ENCODE measurements at places on chromosomes 11 and 22. TPM values are rescaled to one million over a fixed set of nuclear protein-coding genes. Genes with fewer than 3 reads are reported as not detected.
A peak's percentile ranks its signal among the peaks of the same experiment; 100 is the strongest.

GRCh38 chr22:20243537-20244249, 24.4 kb downstream of the RTN4R start:
- peak; percentile 65 for DNase-seq
- no peaks in the 10 kb centered on the region for H3K27me3 ChIP-seq
- no peaks in the 10 kb centered on the region for H3K36me3 ChIP-seq
- peak overlapping the region; percentile 19 for H3K4me3 ChIP-seq
- no peak overlapping the region for H3K27ac ChIP-seq
- no peaks in the 10 kb centered on the region for H3K4me1 ChIP-seq

- H3K4me1 ChIP-seq: peaks cover 9% of the 10 kb centered on the region
- H3K27me3 ChIP-seq: no peaks in the 10 kb centered on the region
- H3K36me3 ChIP-seq: no peaks in the 10 kb centered on the region
- H3K4me3 ChIP-seq: no peak overlapping the region
- no peak for DNase-seq
- H3K27ac ChIP-seq: no peak overlapping the region
Measured at GRCh38 chr11:85823816-85824215, 12.9 kb upstream of the SYTL2 start.

Gene PATE2
- not detected for total RNA-seq

DNA sequence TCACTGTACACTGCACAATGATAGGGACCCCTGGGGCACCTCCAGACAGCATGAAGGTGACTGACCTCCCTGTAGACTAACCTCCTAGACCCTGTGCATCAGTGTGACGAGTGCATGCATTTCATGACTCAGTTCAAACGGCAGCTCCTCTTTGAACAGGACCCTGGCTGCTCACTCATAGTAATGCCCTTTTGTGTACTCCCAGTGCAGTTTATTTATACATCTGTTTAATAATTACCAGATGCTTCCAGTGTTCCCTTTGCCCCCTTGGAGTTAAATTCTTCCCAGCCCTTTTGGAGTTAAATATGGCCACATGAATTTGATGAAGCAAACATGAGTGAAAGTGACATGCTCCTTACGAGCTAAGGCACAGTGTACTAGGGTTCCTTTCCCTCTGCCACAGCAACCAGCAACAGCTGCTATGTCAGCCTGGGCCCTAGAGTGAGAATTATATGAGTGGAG, 72.4 kb downstream of the PANX1 start:
- H3K27me3 ChIP-seq: no peaks in the 10 kb centered on the region
- no peak for DNase-seq
- H3K36me3 ChIP-seq: no peaks in the 10 kb centered on the region
- no peak overlapping the region for H3K4me3 ChIP-seq

GRCh38 chr11:117052196-117053149, 45.8 kb downstream of the SIK3 start:
- H3K36me3 ChIP-seq: no peaks in the 10 kb centered on the region
- H3K27me3 ChIP-seq: no peaks in the 10 kb centered on the region
- no peaks in the 10 kb centered on the region for H3K4me1 ChIP-seq
- H3K4me3 ChIP-seq: no peak overlapping the region

DNA sequence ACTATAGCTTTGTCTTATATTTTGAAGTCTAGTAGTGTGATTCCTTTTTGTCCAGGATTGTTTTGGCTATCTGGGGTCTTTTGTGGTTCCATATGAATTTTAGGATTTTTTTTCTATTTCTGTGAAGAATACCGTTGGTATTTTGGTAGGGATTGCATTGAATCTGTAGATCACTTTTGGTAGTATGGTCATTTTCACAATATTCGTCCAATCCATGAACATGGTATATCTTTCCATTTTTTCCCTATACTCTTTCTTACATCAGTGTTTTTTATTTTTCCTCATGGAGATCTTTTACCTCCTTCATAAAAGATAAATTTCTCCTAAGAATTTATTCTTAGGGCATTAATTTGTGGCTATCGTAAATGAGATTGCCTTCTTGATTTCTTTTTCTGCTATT, 29.1 kb downstream of the MADD start:
- peaks cover 92% of the 10 kb centered on the region for H3K36me3 ChIP-seq
- H3K27me3 ChIP-seq: no peaks in the 10 kb centered on the region
- no peak overlapping the region for H3K4me3 ChIP-seq
- H3K27ac ChIP-seq: no peak overlapping the region

DNA sequence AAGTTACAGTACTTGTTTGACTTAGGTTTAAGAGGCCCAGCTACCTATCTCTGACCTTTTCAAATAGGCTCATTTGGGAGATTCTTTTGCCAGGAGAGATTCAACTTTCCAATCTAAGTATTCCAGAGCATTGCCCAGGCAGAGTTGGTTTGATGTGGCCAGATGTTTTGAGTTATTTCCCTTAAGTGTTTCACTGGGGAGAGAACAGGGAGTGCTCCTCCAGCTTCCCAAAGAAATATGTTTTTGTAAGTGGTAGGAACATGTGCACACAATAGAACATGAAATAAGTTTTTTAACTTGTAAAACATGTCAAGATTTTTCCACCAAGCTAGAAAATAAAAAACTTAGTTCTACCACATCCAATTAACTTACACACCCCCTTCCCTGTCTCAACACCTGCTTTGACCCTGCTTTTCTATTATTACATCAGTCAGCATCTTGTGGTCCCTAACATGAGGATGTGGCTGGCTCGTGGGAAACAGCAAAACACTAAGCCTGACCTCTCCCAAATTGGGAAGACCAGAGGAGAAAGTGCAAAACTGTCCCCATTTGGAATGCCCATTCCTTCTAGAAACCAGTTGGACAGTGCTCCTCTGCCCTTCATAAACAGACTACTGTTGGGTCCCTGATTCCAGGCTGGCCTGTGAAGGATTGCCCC, 70.4 kb upstream of the RASSF10 start:
- no peak for DNase-seq
- peaks cover 39% of the 10 kb centered on the region for H3K36me3 ChIP-seq

Gene ART5
- 1.1 TPM for total RNA-seq

Gene HOATZ
- total RNA-seq: not detected

- no peaks in the 10 kb centered on the region for H3K36me3 ChIP-seq
- H3K27ac ChIP-seq: no peak overlapping the region
- peak overlapping the region; percentile 33 for H3K4me3 ChIP-seq
- H3K27me3 ChIP-seq: no peaks in the 10 kb centered on the region
- DNase-seq: no peak
- H3K4me1 ChIP-seq: no peaks in the 10 kb centered on the region
Measured at GRCh38 chr11:8262552-8263108, 1.0 kb downstream of the LMO1 start.

- no peaks in the 10 kb centered on the region for H3K27me3 ChIP-seq
- H3K4me1 ChIP-seq: peaks cover 53% of the 10 kb centered on the region
- H3K27ac ChIP-seq: peak overlapping the region; percentile 86
- peak; percentile 59 for DNase-seq
- no peaks in the 10 kb centered on the region for H3K36me3 ChIP-seq
- H3K4me3 ChIP-seq: peak overlapping the region; percentile 68
Measured at GRCh38 chr11:76783896-76784813, 999 bp downstream of the TSKU start.

GRCh38 chr22:22123118-22123959, 121.2 kb upstream of the VPREB1 start:
- no peak for DNase-seq
- no peaks in the 10 kb centered on the region for H3K36me3 ChIP-seq
- no peaks in the 10 kb centered on the region for H3K27me3 ChIP-seq
- no peaks in the 10 kb centered on the region for H3K4me1 ChIP-seq

Gene LRRN4CL
- total RNA-seq: 1.5 TPM

GRCh38 chr11:69141742-69142141, 14.0 kb upstream of the SMIM38 start:
- no peak for DNase-seq
- H3K27ac ChIP-seq: no peak overlapping the region
- no peaks in the 10 kb centered on the region for H3K4me1 ChIP-seq
- no peaks in the 10 kb centered on the region for H3K27me3 ChIP-seq
- no peaks in the 10 kb centered on the region for H3K36me3 ChIP-seq
- H3K4me3 ChIP-seq: no peak overlapping the region

Gene PNPLA3
- not detected for total RNA-seq

GRCh38 chr11:102318469-102318868, 1.2 kb downstream of the BIRC3 start:
- no peak for DNase-seq
- no peaks in the 10 kb centered on the region for H3K27me3 ChIP-seq
- H3K4me1 ChIP-seq: peaks cover 30% of the 10 kb centered on the region
- H3K27ac ChIP-seq: peak overlapping the region; percentile 75
- no peak overlapping the region for H3K4me3 ChIP-seq
- no peaks in the 10 kb centered on the region for H3K36me3 ChIP-seq

Gene MADD
- 49.8 TPM for total RNA-seq

- no peaks in the 10 kb centered on the region for H3K36me3 ChIP-seq
- H3K4me3 ChIP-seq: no peak overlapping the region
- no peak overlapping the region for H3K27ac ChIP-seq
- H3K27me3 ChIP-seq: no peaks in the 10 kb centered on the region
- DNase-seq: no peak
Measured at GRCh38 chr11:58926695-58927094, 12.6 kb upstream of the GLYATL1 start.

DNA sequence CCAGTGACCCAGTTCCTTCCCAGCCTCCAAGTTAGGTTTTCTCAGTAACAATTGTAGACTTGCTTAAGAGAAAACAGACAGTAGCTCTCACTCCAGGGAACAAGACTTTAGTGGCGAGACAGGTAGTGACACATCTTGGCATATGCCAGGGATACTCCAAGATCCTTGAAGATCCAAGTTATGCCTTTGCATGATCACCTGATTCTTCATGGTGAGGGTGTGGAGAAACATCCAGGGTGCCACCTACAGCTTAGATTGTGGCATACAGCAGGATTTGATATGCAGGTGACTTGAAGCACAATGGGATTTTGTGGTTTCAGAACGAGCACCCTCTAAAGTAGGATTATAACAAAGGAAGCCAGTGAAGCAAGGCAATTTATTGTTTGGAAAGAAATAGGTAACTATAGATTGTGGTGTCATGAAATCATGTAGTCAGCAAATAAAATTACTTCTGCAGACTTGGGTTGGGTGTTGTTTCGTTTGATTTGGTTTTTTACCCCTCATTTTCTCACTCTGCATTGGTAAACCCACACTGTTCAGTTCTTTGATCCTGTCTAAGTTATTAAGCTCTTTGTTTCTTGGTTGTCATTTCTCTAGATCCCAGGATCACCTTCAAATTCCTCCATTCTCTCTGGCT, 9.2 kb downstream of the POU2AF3 start:
- no peaks in the 10 kb centered on the region for H3K4me1 ChIP-seq
- no peaks in the 10 kb centered on the region for H3K27me3 ChIP-seq
- no peak for DNase-seq

- no peaks in the 10 kb centered on the region for H3K36me3 ChIP-seq
- no peak overlapping the region for H3K4me3 ChIP-seq
- H3K27ac ChIP-seq: peak overlapping the region; percentile 55
- H3K27me3 ChIP-seq: no peaks in the 10 kb centered on the region
- H3K4me1 ChIP-seq: peaks cover 51% of the 10 kb centered on the region
Measured at GRCh38 chr22:37556710-37557109, 3.6 kb upstream of the CDC42EP1 start.

DNA sequence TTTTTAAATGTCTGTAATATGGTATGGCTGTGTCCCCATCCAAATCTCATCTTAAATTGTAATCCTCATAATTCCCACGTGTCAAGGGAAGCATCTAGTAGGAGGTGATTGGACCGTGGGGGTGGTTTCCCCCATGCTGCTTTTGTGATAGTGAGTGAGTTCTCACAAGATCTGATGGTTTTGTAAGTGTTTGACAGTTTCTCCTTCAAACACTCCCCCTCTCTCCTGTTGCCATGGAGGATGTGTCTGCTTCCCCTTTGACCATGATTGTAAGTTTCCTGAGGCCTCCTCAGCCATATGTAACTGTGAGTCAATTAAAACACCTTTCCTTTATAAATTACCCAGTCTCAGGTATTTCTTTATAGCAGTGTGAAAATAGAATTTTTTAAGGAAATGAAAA, 31.1 kb upstream of the CD44 start:
- no peak overlapping the region for H3K4me3 ChIP-seq
- H3K27me3 ChIP-seq: no peaks in the 10 kb centered on the region
- no peaks in the 10 kb centered on the region for H3K4me1 ChIP-seq
- H3K27ac ChIP-seq: no peak overlapping the region
- no peaks in the 10 kb centered on the region for H3K36me3 ChIP-seq

DNA sequence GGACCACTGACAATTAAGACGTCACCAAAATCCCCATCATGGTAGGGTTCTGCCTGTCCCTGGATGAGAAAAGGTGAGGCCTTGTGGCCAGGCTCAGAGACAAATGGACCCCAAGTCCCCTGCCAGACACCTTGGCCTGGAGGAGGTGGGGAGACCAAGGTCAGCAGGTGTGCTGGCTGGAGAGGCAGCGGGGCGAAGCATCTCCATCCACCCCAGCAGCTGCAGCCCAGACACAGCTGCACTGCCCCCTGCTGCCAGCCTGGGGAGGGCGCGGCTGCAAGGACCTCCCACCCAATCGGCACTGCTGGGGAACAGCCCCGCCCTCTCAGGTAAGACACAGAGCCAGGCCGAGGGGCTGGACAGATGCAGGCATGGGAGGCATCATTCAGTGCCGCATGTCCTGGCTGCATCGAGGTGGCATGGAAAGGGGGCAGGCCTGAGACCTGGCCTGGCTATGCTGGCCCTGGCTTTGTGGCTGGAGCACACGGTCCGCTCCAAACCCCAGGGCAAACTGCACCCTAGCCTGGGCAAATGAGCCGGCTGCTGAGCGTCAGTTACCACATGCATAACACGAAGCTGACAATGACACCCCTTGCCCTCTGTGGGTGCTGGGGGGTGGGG, 12.2 kb upstream of the MFNG start:
- peaks cover 60% of the 10 kb centered on the region for H3K4me1 ChIP-seq
- no peaks in the 10 kb centered on the region for H3K36me3 ChIP-seq
- H3K27me3 ChIP-seq: no peaks in the 10 kb centered on the region
- H3K4me3 ChIP-seq: no peak overlapping the region
- H3K27ac ChIP-seq: no peak overlapping the region

- H3K4me3 ChIP-seq: no peak overlapping the region
- peak; percentile 21 for DNase-seq
- no peak overlapping the region for H3K27ac ChIP-seq
- no peaks in the 10 kb centered on the region for H3K27me3 ChIP-seq
- H3K36me3 ChIP-seq: no peaks in the 10 kb centered on the region
Measured at GRCh38 chr11:77213029-77213579, 85.1 kb downstream of the MYO7A start.

DNA sequence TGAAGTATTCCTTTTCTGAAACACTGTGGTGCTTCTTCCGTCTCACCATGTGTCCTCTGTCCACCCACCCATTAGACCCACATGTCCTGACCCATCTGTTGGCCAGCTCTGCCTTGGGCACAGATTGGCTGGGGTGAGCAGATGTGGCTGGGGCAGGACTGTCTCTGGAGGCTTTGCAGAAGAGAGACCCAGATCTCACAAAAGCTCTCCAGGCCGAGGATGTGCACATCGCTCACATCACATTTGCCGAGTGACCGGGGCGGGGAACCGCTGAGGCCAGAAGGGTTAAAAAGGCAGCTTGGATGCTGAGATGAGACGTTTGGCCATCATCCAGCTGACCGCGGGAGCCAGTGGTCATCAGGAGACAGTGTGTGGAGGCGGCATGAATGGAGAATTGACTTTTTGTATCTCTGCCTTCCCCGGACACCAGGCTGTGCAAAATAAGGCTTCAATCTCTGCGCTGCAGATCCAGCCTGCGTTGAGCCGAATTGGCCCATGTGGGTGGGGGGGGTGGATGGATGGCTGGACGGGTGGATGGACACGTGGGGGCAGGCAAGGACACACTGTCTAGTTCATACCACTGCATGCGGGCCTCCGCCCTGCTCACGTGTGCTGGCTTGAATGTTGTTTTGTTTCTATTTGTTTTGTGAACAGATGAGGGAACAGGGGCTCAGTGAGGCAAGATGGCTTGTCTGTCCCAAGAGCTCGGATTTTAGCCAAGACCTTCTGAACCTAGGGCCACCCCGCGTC, 6.1 kb downstream of the IFITM10 start:
- no peaks in the 10 kb centered on the region for H3K27me3 ChIP-seq
- H3K4me3 ChIP-seq: no peak overlapping the region
- DNase-seq: no peak
- H3K36me3 ChIP-seq: no peaks in the 10 kb centered on the region
- H3K27ac ChIP-seq: no peak overlapping the region
